ENCODE measurements at places on chromosomes 7 and 10.

DNA sequence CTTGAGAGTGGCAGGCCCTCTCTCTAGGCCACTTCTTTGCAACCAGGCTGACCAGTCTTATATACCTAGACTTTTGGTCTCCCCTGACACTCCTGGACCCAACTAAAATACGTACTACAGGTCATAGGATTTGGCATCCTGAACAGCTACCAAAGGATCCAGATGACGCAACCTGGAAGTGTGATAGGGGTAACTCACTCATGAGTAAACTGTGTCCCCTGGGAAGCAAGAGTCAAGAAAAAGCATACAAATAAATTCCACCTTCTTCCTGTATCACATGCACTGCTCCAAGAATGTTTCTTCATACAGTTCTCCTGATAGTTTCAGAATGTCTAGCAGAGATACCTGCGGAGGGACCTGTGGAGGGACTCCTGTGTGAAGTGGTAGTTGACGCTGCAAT is 172.3 kb downstream of the MDFIC start:
- DNase-seq, result no peak

DNA sequence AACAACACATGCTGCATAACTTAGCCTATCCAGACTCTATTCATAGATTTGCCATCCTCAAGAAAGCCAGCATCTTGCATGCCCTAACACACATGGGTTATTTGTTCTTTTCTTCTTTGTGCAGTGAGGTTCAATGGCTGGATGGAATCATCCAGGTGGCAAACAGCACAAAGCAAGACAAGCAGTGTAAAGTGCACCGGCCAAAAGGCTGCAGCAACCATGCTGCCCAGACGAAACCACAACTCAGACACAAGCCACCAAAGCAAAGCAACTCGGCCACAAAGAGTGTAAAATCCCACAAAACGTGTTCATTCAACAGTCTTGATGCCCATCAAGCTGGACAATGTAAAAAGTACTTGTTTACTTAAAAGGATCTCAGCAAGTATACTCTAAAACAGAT is 76.9 kb downstream of the PIP4K2A start:
- DNase-seq, result no peak

DNA sequence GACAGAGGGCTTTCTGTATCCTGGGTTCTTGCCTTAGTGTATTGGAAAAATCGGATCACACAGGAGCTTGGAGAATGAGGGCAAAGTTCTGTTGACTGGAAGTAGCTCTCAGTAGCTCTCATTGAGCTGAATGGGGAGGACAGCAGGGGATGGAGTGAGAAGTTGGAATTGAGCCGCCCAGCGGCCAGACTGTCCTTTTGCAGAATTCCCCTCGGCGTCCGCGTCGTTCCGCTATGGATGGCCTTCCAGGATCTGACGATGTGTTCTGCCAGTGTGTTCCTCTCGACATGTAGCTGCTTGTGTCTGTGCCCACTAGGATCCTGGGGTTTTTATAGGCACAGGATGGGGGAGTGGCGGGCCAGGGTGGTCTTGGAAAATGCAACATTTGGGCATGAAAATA is 351.8 kb upstream of the SEMA3A start:
- DNase-seq, result no peak

DNA sequence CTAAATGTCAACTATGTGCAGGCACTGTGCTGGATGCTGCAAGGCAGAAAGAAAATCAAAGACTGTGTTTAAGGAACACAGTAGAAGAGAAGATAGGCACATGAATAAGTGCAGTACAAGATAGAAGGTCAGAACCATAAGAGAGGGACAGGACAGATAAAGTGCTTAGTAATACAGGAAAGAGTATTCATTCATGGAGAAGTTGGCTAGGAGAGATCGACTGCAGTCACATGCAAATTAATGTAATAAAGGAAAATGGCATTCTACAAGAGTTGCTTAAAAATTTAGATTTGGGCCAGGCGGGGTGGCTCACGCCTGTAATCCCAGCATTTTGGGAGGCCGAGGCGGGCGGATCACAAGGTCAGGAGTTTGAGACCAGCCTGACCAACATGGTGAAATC is 24.8 kb downstream of the KIF5B start:
- no peak for DNase-seq

GRCh38 chr10:131102676-131103075 is 208.8 kb downstream of the TCERG1L start:
- DNase-seq, result no peak

GRCh38 chr10:9910446-9910845 is 1107.2 kb upstream of the CELF2 start:
- no peak for DNase-seq

DNA sequence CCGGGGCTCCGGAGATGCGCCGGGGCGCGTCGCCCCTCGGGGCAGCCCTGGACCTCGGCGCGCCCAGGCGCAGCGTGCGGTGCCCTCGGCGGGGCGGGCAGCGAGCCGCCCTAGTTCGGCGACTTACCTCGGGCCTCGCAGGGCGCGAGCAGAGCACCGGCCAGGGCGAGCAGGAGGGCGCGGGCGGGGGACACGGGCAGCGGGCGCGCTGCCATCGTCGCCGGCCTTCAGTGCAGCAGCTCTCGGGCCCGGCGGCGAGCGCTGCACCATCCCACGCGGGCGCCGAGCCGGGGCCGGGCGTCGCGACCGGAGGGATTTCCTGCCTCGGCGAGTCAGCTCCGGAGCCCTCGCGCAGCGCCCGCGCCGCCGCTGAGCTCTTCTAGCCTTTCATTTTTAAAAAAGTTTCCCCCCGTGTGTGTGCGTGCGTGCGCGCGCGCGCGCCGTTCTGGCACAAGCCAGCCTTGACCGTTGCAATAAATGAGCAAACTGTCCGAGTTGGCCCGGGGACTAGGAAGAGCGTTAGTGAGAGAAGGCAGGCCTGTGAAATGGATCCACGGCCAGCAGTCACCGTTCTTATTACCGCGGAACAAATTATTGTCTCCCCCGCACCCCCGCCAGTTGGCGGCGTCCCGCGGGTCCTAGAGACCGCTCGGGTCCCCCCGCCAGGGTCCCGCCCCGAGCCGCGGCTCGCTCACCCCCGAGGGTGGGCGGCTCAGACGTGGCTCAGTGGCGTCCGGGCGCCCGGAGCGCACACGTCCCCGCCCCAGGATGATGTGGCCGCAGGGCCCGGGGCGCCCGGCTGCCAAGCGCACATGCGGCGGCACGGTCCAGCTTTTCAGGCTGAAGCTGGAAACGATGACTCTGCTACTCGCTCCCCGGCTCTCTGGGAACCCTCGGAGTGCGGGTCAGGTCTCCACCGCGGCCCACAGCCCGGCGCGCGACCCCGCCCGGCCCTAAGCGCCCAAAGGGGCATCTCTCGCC is at the start of gene ADAM12:
Gene ADAM12, minus strand, starts transcription at position 547 of the 981 bp plus-strand sequence. Its CDS starts 332 bp downstream, at position 215.
- DNase-seq, result no peak

GRCh38 chr7:128404143-128404681 is 5.6 kb downstream of the IMPDH1 start:
- DNase-seq, result no peak

GRCh38 chr10:126478546-126478945 is 90.3 kb upstream of the ADAM12 start:
- no peak for DNase-seq

DNA sequence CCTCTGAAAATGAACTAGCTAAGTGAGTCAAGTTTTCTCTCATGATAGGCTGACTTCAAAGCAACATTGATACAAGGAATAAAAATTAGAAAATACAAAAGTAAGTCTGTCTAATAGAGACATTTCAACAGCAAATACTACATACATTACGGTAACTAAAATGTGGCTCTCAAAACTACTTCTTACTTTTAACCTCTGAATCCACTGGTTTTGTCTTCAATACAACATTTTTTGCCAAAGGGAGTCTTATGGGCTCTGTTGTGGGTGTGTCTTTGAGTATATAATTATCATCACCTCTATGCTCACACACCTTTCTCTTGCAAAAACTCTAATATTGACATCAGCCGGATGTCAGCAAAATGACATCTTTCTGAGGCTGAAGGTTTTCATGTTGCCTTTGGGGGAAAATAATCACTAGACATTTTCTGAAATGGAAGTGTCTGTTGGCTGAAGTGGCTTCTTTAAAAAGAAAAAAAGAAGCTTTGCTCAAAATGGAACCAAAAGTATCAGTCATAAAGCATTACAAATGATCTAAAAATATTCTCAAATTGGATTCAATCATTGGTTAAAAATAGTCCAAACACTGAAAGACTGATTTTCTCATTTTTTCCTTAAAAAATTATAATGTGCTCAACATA is 41.8 kb upstream of the FAM133B start:
- no peak for DNase-seq

- DNase-seq, result no peak
Measured at GRCh38 chr7:132453826-132454225, 122.4 kb downstream of the PLXNA4 start.

DNA sequence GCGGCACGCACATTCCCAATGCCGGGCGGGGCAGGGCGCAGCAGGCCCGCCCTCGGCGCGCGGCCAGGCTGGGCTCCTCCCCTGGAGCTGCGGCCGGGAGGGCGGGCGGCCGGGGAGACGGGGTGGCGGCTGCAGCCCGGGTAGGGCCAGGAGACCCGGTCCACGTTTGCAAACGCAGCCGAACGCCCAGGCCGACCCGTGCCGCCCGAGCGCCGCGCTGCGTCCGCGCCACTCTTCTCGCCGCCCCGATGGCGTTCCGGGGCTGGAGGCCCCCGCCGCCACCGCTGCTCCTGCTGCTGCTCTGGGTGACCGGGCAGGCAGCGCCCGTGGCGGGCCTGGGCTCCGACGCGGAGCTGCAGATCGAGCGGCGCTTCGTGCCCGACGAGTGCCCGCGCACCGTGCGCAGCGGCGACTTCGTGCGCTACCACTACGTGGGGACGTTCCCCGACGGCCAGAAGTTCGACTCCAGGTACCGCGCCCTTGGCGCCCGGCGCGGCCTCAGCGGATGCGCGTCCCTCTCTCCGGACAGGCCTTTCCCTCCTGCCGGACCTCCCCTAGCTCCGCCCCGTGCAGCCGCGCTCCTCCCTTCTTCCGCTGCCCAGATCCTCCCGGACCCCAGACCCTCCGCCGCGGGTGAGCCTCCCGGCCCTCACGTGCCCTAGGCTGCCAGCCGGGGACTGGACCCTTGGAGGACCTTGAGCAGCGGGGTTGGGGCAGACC is at the start of gene FKBP9:
Gene FKBP9, plus strand, starts transcription at position 115 of the 720 bp plus-strand sequence. Its CDS starts 134 bp downstream, at position 249.
- DNase-seq, result no peak

GRCh38 chr7:105723572-105723971 is 142.3 kb upstream of the EFCAB10 start:
- DNase-seq, result no peak

DNA sequence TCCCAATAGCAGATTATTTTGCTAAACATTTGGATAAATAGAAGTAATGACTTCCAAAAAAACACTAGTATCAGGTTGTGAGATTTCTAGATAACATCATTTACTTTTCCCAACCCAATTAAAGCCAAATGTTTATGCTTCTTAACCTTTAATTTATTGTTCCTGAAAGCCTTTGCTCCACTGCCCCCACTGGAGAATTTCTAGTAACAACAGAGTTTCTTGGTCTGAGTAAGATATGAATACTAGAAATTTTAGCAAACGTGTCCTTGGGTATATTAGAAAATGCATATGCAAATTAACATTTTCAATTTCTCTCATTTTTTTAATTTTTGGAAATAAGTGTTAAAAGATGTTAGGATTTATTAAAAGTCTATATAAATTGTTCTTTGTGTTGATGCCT is 958.0 kb upstream of the PHF14 start:
- no peak for DNase-seq

- DNase-seq, result no peak
Measured at GRCh38 chr7:49631960-49632359, 141.5 kb upstream of the VWC2 start.

DNA sequence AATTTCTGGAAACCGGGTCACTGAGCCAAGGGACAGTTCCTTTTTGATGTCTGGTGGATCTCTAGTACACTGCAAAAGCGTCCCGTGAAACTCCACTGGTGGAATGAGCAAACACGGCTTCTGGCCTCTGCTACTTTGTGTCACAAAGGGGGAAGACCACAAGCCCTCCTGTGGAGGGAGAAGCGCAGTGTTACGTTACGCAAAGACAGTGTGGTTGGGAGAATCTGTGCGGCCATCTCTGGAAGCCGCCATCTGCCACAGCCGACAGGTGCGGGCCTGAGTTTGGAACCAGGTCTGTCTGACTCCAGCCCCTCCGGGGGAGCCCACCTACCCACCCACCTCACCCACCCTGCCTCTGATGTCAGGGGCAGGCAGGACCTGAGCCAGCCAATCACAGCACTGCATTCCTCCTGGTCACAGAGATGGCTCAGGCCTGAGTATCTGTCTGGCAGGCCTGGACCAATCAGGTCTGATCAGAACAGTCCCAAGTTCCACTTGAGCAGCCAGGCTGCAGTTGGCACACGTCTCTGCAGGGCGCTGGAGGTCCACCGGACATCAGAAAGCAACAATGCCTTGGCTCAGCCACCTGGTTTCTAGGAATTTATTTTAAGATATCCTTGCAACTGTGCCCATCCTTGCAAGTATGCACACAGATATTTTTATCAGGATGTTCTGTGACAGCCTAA is 3.0 kb upstream of the CYP2W1 start:
- DNase-seq, result no peak

- DNase-seq, result no peak
Measured at GRCh38 chr10:101114646-101115045, 16.5 kb upstream of the TLX1 start.

GRCh38 chr7:22730921-22731654 is 4.1 kb downstream of the IL6 start:
- no peak for DNase-seq

GRCh38 chr7:31098642-31099360 is 46.7 kb downstream of the ADCYAP1R1 start:
- no peak for DNase-seq

- DNase-seq, result no peak
Measured at GRCh38 chr10:64059884-64060283, 538.7 kb downstream of the REEP3 start.

GRCh38 chr10:78960316-78960800 is 108.4 kb upstream of the ZMIZ1 start:
- DNase-seq, result no peak

GRCh38 chr10:68211669-68212068 is 20.2 kb downstream of the ATOH7 start:
- DNase-seq, result no peak

DNA sequence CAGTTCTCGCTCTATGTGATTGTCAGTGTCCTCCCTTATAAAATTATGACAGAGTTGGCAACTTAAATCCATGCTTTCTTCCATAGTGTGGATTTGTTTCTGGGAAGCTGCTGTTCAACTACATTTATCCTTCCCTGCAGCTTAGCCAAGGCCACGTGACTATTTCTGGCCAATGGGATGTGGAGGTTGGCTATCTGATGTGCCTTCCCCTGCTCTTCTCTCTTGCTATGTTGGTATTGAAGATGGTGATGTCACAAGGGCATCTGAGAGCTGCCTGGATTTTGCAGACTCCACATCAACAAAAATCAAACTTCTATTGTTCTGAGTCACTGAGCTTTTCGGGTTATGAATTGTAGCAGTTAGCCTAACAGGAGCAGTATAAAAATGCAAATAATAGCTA is 164.9 kb upstream of the RHOBTB1 start:
- no peak for DNase-seq
